Skeletal muscle cell (primary cell): ENCODE measurements at places on chromosomes 5 and 9.

- no peak for DNase-seq
These were observed 162.4 kb upstream of the ZNF608 start for GRCh38 chr5:124908581-124909451.

GRCh38 chr9:85204176-85204575, 534.6 kb downstream of the NTRK2 start:
- DNase-seq = no peak

GRCh38 chr5:140608722-140609121, 24.3 kb downstream of the CD14 start:
- DNase-seq = no peak

GRCh38 chr5:56123531-56124243, 109.4 kb downstream of the ANKRD55 start:
- peak; percentile 98 for DNase-seq

DNA sequence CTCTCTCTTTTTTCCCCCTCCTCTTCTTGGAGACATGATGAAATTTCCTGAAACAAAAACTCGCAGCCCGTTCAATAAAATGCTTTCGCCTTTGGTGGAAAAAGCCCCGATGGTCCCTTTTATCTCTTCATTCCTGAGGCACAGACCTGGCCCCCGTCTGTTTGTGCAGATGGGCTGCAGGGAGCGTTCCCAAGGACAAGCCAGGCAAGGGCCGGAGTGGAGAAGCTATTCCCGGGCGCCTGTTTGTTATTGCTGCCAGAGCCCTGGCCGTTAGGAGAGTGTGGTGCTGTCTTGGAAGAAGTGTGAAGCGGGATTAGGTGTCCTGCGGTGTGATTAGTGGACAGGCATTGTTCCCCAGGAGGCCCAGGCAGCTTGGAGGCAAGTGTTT, 71.9 kb downstream of the SMIM23 start:
- DNase-seq = no peak

GRCh38 chr5:168409591-168410458, 76.4 kb upstream of the RARS1 start:
- no peak for DNase-seq

DNA sequence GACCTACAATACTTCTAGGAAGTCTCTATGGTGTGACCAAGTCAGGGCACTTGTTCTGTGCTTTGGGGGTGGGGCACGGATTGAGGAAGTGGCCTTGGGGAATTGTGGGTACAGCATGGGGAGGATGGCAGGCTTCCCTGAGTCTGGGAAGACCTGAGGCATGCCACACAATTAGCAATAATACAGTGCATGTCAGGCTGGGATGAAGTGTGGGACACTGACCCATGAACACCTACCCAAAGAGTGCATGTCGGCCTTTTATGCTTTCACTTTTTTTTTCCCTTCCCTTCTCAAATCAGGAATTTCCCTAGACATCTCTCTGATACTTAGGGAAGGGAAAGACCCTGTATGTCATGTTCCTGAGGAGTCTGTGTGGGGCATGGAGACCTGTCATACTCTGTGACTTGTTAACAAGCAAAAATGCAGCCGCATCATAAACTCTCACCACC, 146.4 kb downstream of the PALM2AKAP2 start:
- DNase-seq = no peak

DNA sequence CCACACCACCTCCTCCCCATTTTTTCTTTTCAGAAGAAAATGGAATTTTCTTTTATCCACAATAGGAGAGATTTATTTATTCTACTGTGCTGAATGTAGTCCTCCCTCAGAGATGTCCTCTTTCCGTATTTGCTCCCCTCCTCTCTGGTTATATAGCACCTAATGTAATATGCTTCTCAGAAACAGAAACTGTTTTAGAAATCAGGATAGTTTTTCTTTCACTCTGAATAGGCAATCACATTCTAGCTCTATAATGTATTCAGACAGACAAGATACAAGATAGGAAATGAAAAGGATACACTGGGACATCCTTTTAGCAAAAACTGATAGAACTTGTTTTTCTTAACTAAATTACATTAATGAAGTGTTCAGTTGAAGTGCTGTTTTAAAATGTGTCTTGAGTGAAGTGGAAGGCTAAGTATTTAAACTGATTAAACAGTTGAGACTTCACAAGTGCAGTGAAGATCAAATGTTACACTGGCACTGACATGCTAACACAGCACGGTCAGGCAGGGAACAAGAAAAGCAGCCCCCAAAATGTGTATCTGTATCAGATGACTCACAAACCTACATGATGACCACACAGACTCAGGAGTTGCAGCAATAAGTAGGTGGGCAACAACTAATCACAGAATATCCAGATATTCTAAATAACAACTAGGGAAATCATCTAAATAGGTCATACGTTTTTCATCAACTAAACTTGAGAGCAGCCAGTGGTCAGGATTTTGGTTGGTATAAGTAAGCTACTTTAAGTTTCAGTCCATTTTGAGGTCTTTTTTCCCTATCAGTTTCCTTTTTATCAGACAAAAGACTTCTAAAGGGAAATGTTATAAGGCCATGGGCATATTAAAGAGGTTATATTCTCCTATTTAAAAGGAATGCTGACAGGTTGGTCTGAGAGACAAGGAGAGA, 260.4 kb downstream of the MLLT3 start:
- DNase-seq = no peak

DNA sequence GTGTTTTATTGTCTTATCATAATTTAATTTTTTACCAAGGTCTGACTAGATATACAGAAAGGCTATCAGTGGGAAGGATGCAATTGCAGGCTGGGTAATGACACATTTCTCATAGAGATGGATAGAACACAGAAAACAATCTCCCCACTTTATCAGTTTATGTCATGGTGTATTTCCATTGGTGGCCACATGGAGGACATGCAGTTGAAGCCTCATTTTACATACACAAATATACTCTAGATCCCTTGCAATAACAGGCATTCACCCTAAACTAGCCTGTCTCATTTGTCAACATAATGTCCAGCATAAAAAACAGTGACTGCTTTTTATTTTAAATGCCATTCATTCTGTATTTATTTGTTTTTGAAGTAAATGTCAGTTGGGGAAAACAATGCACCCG, 526.3 kb downstream of the GABRG2 start:
- no peak for DNase-seq

GRCh38 chr5:180519098-180519497, 24.9 kb downstream of the CNOT6 start:
- no peak for DNase-seq

DNA sequence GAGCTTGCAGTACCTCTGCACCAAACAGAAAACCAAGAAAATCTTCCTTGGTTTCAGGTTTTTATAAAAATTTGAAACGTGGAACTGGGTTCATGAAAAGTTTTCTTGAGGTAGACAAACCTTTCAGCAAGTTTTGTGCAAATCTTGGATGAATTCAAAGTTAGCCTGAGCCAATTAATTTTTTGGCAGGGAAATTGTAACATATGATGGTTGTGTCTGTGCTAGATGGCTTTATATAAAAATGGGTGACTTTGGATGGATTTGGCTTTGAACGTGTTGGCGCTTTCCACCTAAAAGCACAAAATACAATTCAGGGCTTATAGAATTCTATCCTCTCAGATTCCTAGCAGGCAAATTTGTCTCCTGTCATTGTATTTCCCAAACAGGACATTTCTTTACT, 524.4 kb downstream of the CAAP1 start:
- DNase-seq = no peak

DNA sequence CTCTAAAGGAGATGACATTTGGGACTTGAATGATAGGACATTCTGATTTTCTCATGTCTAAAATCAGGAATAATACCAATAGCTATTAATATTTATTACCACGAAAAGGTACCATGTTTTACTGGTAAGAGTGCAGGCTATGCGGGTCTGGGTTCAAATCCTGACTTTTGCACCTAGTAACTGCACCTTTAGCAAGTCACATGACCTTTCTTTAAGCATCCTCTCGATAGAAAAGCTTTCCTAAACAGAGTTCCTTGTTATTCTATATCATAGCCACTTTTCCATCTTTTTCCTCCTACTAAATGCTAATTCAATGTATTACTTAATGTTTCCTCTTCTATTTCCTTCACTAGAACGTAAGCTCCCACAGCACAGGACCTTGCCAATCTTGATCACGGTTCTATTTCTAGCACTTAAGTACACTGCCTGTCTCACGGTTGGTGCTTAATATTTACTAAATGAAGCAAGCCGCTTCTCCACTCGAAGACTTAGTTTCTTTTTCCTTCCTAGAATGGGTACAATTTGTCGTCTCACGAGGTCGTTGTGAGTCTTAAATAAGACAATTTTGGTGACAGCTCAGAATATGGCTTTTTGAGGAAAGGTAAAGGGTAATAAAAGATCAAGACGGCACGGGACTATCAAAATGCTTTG, 816 bp downstream of the RBM18 start:
- no peak for DNase-seq

GRCh38 chr5:163825661-163826060, 320.2 kb downstream of the MAT2B start:
- DNase-seq = no peak

GRCh38 chr5:122871661-122872060, 26.2 kb downstream of the SNX24 start:
- DNase-seq = no peak

- DNase-seq = no peak
These were observed 330.0 kb downstream of the PSAT1 start for GRCh38 chr9:78626971-78627370.

DNA sequence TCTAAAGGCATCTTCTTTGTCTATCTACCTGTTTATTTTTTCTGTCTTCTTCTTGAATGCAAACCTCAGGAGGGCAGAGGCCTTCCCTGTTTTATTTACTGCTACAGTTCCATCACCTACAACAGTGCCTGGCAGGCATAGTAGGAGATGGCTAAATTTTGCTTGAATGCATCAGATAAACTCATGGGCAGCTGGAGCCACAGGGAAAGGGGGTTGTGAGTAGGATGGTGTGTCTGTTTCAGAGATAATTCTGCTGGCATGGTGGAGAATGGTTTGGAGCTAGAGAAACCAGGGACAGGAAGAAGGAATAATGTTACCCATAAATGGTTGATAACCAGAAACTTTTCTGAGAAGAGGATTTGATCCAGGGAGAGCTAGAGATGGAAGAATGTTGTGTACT, 189.8 kb upstream of the BRINP1 start:
- DNase-seq = no peak

DNA sequence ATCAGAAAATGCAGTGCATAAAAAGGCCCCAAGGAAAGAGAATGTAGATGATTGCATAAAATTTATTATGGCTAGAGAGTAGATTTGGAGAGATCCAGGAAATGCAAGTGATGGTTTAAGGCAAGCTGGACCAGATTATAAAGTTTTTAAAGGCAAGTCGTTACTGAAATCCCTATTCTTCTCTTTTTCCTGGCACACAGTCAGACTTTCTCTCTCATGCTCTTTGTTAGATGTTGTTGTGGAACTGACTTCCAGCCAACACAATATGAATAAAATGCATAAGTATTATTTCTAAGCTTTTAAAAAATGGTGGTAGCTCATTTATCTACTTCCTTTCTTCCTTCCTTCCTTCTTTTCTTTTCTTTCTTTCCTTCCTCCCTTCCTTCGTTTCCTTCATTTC, 1085.4 kb upstream of the CDH6 start:
- no peak for DNase-seq

- no peak for DNase-seq
These were observed 8.1 kb downstream of the TAL2 start for GRCh38 chr9:105670315-105670714.

DNA sequence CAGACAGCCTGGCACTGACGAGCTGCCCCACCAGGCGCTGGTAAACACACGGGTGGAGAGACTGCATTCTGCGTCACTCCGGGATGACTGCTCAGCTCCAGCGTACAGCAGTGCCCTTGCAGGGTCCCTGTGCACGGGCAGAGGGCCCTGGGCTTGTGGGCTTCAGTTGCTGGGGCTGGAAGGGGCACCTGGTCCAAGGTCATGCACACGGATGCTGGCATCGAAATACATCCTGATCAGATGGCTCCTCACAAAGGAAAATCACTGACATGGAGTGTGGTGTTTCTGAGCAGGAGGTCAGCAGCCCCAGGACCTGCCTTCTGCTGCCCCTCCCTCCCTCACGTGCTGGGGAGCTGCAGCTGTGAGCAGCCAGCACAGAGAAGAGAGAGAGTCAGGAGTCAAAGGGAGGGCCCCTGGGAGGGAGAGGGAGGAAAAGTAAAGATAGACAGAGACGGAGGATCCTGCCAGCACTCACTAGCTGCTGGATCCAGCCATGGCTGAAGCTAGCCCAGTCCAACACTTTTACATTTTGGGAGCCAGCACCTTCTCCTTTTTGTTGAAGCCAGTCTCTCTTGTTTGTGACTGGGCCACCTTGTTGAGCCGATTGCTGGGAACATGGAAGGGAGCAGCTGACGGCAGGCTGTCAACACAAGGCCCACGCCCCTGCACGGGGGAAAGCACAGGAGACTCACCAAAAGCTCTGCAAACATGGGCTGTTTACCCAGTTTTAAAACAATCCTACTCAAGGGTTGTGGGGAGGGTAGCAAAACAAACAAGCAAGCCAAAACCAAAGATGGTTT, 166.5 kb upstream of the PHYKPL start:
- DNase-seq = no peak
